ENCODE measurements at places on chromosomes 12 and 14.

DNA sequence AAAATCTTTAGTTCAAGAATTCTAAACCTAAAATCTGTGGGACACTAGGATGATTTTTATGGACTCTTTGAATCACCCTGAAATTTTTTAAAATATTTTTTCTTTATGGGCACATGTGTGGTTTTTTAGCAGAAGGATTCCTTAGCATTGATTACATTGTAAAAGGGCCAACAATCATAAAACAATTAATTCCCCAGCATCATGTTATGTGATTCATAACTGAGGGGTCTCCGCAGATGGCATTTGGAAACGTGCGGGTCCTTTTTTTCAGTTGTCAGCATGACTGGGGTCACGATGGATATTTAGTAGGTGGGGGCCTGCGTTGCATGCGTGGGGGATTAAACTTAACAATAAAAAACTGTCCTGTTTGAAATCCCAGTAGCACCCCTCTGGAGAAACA lies 52.5 kb downstream of the NTF3 start:
- DNase-seq: no peak

DNA sequence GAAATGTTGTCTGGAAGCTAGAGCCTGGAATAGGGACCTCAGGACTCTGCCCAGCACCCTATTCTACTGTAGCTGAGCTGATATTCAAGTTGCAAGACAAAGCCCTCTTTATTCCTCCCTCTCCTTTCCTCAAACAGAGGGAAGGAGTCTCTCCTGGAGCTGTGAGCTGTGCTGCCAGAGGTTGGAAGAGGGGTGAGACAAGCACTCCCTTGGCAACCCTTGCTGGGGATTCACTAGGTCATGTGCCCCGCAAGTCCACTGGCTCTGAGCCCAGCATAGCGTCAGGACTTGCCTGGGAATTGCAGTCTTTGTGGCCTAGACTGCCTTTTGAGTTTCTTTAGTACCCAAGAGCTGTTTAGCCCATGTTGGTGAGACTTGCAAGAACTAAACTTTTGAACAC lies 11.4 kb upstream of the ASCL1 start:
- DNase-seq: no peak

DNA sequence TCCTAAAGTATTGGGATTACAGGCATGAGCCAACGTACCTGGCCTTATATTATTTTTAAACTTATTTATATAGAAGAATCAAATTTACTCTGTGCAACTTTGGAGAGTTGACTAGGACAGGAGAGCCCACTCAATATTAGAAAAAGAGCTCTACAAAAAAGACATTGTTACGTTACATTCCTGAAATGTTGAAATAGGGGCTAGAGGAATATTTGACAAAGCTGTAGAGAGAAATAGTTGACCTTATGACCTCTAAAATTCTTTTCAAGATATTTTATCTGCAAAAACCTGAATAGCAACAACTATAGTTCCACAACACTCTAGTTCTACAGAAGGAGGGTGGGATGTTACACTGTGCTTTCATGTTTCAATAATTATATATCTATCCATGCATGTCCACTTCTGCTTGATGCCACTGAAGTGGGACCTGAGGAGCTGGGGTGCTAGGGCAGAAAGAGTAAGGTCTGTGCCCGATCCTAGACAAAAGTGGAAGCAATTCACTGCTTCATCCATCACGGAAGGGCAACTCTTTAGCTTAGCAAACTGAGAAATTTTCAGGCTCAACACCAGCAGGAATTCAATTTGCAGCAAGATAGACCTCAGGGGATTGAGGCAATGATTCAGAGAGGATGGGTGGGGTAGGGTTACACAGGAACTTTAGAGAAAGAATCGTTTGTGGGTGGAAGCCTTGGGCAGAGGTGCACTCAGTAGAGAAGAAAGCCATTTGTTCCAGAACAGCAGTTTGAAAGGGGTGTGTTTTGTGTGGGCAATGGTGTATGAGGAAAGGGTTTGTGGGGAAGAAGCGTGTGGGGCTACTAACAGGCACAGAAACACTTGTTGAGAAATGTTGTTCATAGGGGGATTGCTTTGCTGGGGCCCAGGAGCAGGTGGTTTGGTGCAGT lies 16.0 kb upstream of the RNASE10 start:
- DNase-seq: no peak

GRCh38 chr14:26738571-26738970 lies 140.7 kb upstream of the NOVA1 start:
- DNase-seq: no peak

GRCh38 chr14:78823035-78823434 lies 652.9 kb downstream of the NRXN3 start:
- no peak for DNase-seq
